ENCODE measurements at places on chromosomes 3 and 15.
A peak's percentile ranks its signal among the peaks of the same experiment; 100 is the strongest.

- DNase-seq = peak; percentile 87
Measured at GRCh38 chr15:91465696-91466095, 365.6 kb downstream of the SV2B start.

DNA sequence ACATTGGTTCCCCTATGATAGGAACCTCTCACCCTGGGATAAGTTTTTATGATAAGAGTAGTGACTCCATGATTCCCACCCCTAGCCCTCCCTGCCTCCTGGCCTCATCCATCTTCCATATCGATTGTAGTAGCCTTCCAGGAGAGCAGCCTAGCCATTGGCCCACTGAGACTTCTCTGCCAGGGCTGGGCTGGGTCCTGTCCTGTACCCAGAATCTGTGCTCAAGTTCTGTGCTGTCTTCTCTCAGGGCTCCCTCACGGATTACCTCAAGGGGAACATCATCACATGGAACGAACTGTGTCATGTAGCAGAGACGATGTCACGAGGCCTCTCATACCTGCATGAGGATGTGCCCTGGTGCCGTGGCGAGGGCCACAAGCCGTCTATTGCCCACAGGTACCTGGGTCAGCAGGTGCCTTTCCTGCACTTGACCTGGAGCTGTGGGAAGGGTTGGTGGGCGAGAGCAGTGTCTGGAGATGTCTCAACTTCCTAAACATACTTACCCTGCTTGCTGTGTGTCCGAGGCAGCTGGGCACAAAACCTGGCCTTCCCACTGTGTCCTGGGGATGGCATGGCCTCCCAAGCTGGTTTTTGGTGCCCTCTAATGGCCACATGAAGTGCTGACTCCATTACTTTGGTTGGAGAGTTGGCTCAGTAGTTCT is 16.6 kb upstream of the EXOG start:
- no peak for DNase-seq

DNA sequence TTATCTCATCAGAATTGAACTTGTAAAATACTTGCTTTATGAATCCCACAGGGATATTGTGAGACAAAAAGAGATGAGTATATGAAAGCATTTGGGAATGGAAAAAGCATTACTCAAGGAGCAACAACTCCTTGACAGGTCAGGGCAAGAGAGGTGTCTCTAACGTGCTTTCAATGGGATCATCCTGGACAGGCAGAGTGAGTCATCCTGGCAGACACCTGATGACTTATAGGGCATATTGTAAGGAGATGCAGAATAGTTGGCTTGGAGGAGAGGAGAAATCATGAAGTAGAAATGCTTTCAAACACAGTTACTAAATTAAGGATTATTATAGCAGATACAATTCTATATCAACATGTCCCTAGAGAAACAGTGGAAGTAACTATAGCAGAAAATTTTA is 71.9 kb upstream of the THSD4 start:
- DNase-seq = no peak

DNA sequence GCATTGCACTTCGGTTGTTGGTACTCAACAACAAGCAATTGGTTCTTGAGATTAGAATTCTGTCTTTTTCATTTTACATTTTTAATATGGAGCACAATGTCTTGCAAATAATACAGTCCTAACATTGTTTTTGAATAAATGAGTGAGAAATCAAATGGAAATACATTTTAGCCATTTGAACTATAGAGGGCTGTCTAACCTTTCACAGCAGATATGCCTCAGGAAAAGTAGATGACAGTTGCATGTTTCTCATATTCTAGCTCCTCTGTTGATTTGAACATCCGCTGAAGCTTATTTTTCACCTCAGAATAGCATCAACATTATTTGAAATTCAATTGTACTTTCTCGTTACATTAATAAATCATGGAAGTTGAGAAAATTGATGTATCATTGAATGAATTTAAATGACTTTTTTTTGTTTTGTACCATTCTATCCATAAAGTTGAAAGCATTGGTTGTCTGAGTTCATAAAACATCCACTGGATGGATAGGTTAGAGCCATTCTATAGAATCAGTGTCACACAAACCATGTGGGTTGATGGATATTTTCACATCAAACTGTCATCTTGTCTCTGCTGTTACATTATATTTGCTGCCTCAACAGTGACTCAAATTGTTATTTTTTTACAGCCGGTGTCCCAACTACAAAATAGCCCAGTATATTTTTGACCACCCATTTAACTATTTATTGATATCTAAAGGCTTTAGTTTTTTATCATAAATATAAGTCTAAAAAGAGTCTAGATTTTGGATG is 928.3 kb downstream of the NSUN3 start:
- no peak for DNase-seq

All from NCI-H2171 (cell line).